ENCODE measurements at places on chromosomes 3 and 15.

DNA sequence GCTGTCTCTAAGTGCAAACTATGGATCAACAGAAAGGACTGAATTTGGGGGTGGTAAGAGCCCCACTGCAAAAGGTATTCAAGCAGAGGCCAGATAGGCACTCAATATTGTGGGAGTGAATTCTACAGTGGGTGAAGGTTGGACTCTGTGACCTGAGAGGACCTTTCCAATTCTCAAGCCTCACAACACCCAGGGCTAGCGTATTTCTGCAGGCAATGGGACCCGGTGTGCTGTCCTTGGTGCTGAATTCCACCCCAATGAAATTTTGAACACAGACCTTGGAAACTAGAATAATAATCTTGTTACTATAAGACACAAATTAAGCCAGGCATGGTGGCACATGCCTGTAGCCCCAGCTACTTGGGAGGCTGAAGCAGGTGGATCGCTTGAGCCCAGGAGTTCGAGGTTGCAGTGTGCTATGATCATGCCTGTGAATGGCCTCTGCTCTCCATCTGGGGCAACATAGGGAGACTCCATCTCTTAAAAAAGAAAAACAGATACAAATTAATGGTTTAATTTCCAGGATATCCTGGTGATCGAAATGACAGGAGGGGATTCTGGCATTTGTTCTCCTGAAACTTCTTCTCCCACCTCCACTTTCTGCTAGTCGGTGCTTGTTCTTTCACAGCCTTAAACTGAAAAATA, 135.4 kb downstream of the RAB11A start:
- no peak for DNase-seq

- DNase-seq: no peak
Measured at GRCh38 chr3:4996223-4996765, 17.1 kb downstream of the BHLHE40 start.

GRCh38 chr3:126370055-126370454, 12.8 kb upstream of the KLF15 start:
- DNase-seq: no peak

GRCh38 chr3:16704941-16705340, 99.7 kb upstream of the DAZL start:
- DNase-seq: no peak

- DNase-seq: no peak
Measured at GRCh38 chr15:60523056-60523455, 44.1 kb upstream of the ICE2 start.

DNA sequence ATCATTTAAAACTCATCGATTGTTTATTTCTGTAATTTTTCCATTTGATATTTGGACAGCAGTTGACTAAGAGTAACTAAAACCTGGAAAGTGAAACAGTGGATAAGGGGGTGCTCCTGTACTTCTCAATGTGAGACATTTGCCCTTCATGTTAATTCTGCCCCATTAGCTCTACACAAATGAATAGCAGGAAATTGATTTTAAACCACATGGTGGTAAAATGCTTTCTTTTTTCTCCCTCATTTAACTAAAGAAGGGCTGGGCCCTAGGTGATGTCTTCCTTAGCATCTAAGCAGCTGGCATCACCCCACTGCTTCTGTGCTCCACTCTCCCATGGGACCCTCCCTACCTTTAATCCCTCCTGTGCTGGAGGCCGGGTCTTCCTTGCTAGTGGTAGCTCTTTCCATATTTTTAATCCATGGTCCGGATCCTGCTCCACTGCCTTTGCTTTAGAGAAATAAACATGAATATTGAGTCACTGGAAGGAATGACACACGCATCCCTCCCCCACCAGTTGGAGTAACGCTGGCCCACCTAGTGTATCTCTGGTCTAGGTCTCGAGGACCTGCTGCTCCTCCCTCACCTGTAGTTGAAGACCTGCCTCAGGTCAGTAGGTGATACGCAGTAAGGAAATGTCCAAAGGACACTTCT, 30.2 kb upstream of the LAMP3 start:
- no peak for DNase-seq
